ENCODE measurements at places on chromosomes 5 and 9. TPM values are rescaled to one million over a fixed set of nuclear protein-coding genes. Genes with fewer than 3 reads are reported as not detected.

GRCh38 chr9:87796196-87796595, 70.3 kb downstream of the CTSL start:
- no peak for DNase-seq

SPATA31A3 gene
- total RNA-seq: not detected

PCDHA9 gene
- 0.03 TPM for total RNA-seq

GRCh38 chr9:104227108-104227507, 133.0 kb downstream of the SMC2 start:
- DNase-seq: no peak

DNA sequence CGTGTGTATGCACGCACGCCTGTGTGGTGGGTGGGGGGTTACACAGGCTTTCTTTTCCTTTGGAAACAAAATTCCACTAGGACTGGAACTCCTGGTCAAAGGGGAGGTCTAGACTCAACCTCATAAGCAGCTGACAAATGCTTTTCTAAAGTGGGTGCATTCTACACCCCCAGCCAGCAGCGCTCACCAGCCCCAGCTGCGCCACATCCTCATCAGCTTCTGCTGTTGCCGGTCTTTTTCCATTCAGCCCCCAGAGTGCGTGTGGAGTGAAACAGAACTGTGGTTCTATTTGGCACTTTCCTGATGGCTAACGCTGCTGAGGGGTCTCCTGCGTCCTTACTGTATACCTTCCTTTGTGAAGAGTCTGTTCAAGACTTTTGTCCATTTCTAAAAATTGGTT, 77.6 kb upstream of the SARDH start:
- no peak for DNase-seq

GRCh38 chr5:103561685-103562452, 720 bp downstream of the NUDT12 start:
- no peak for DNase-seq

C5orf52 gene
- not detected for total RNA-seq

BTNL8 gene
- 0.43 TPM for total RNA-seq

ALDOB gene
- 0.13 TPM for total RNA-seq
